ENCODE measurements at places on chromosomes 12 and 14. TPM values are rescaled to one million over a fixed set of nuclear protein-coding genes. Genes with fewer than 3 reads are reported as not detected.
A peak's percentile ranks its signal among the peaks of the same experiment; 100 is the strongest.

TRPV4 gene
- 0.14 TPM for total RNA-seq

PMCH gene
- total RNA-seq: not detected

KRT2 gene
- total RNA-seq: not detected

SYCP3 gene
- 0.36 TPM for total RNA-seq

SP1 gene
- total RNA-seq: 53.2 TPM

LBHD2 gene
- not detected for total RNA-seq

MYL2 gene
- total RNA-seq: not detected

ABHD12B gene
- total RNA-seq: not detected

SVOP gene
- total RNA-seq: 0.83 TPM

- H3K4me3 ChIP-seq: no peak overlapping the region
- peaks cover 27% of the 10 kb centered on the region for H3K27me3 ChIP-seq
- no peak overlapping the region for H3K27ac ChIP-seq
- no peaks in the 10 kb centered on the region for H3K36me3 ChIP-seq
- no peak for DNase-seq
- no peaks in the 10 kb centered on the region for H3K4me1 ChIP-seq
These were observed 83.9 kb downstream of the CMKLR1 start for GRCh38 chr12:108255252-108255602.

GRCh38 chr14:65453807-65454480 is 41.4 kb downstream of the FUT8 start:
- no peak overlapping the region for H3K4me3 ChIP-seq
- no peaks in the 10 kb centered on the region for H3K36me3 ChIP-seq
- no peaks in the 10 kb centered on the region for H3K4me1 ChIP-seq
- no peak overlapping the region for H3K27ac ChIP-seq
- H3K27me3 ChIP-seq: no peaks in the 10 kb centered on the region

DNA sequence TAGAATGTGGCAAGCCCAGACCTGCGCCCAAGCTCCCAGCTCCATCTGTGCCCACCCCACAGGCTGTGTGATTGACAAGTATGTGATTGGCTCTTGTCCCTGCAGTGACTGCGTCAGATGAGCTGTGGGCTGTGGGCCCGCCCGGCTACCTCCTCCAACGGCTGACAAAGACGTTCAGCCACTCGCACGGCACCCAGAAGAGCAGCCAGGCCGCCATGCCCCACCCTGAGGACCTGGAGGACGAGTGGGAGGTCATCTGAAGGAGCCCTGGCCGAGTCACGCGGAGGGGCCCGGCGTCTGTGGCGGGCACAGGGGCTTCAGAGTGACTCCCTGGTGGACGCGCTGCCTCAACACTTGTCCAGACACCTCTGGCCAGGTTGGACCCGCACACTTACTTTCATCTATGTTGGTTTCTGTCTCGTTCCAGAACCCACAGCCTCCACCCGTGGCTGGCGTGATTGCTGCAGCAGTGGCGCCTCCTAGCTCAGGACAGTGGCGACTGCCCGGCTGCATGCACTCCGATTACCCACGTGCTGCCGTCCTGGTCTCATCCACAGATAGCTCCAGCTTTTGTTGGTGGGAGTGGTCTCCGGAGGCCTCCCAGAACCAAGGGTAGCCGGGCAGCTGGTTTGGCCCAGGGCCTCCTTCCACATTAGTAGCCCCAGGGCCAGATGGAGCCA is 11.4 kb downstream of the ANKRD9 start:
- H3K36me3 ChIP-seq: no peaks in the 10 kb centered on the region
- no peak overlapping the region for H3K27ac ChIP-seq
- DNase-seq: no peak

- no peak for DNase-seq
- no peaks in the 10 kb centered on the region for H3K36me3 ChIP-seq
- H3K27ac ChIP-seq: no peak overlapping the region
- no peaks in the 10 kb centered on the region for H3K27me3 ChIP-seq
- no peaks in the 10 kb centered on the region for H3K4me1 ChIP-seq
These were observed 265.8 kb upstream of the FLRT2 start for GRCh38 chr14:85263916-85264675.

- no peaks in the 10 kb centered on the region for H3K27me3 ChIP-seq
- H3K36me3 ChIP-seq: peaks cover 23% of the 10 kb centered on the region
- DNase-seq: peak; percentile 98
These were observed 86.8 kb downstream of the RFLNA start for GRCh38 chr12:124381456-124382296.

GRCh38 chr12:68806488-68807237 is 1.3 kb upstream of the MDM2 start:
- H3K27me3 ChIP-seq: no peaks in the 10 kb centered on the region
- H3K4me3 ChIP-seq: no peak overlapping the region
- peaks cover 21% of the 10 kb centered on the region for H3K36me3 ChIP-seq
- H3K4me1 ChIP-seq: peaks cover 23% of the 10 kb centered on the region
- no peak for DNase-seq

- H3K4me1 ChIP-seq: no peaks in the 10 kb centered on the region
- H3K36me3 ChIP-seq: no peaks in the 10 kb centered on the region
- no peaks in the 10 kb centered on the region for H3K27me3 ChIP-seq
- H3K4me3 ChIP-seq: no peak overlapping the region
- H3K27ac ChIP-seq: no peak overlapping the region
- no peak for DNase-seq
These were observed 978.1 kb downstream of the GALC start for GRCh38 chr14:87014856-87015255.

GRCh38 chr14:60652674-60653651 is 3.7 kb upstream of the SIX1 start:
- no peaks in the 10 kb centered on the region for H3K36me3 ChIP-seq
- peaks cover 64% of the 10 kb centered on the region for H3K4me1 ChIP-seq
- no peak for DNase-seq

GRCh38 chr12:124607681-124608425 is 40.4 kb upstream of the NCOR2 start:
- DNase-seq: no peak
- H3K27me3 ChIP-seq: no peaks in the 10 kb centered on the region
- H3K27ac ChIP-seq: peak overlapping the region; percentile 66
- H3K4me1 ChIP-seq: peaks cover 44% of the 10 kb centered on the region

DNA sequence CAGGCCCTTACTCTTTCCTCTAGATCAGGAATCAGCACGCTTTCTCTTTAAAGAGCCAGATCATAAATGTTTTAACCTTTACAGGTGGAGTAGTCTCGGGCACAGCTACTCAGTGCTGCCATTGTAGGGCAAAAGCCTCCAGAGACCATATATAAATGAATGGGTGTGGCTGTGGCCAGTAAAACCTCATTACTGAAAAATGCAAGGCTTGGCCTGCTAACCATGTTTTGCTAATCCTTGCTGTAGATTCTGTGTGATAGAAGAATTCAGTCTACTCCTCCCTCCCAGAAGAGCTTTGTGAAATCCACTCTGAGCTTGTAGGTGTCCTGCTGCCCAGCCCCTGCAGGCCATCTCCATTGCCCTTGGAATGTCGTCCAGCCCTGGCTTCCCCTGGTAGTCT is 58.1 kb downstream of the HSP90AA1 start:
- DNase-seq: no peak
- peak overlapping the region; percentile 53 for H3K27ac ChIP-seq
- no peak overlapping the region for H3K4me3 ChIP-seq
- peaks cover 5% of the 10 kb centered on the region for H3K4me1 ChIP-seq

DNA sequence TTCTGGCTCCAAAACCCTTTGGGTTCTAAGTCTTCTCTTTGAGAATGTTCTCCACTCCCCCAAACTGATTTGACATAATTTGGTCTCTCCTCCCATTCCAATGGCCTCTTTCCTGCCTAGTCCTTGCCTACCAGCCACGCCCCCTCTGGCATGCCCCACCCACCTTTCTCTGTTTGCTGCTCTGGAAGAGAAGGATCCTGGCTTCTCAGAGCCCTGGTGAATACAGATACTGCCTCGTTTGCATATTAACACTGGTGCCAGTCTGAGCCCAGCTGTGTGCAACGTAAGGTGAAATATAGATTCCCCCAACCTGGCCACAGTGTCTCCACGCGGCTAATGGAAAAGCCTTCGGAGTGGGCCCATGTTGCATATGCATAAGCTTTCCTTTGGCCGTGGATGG is 79.7 kb downstream of the PAPOLA start:
- no peaks in the 10 kb centered on the region for H3K36me3 ChIP-seq
- H3K4me3 ChIP-seq: no peak overlapping the region
- DNase-seq: no peak
- no peak overlapping the region for H3K27ac ChIP-seq
- H3K4me1 ChIP-seq: no peaks in the 10 kb centered on the region

DNA sequence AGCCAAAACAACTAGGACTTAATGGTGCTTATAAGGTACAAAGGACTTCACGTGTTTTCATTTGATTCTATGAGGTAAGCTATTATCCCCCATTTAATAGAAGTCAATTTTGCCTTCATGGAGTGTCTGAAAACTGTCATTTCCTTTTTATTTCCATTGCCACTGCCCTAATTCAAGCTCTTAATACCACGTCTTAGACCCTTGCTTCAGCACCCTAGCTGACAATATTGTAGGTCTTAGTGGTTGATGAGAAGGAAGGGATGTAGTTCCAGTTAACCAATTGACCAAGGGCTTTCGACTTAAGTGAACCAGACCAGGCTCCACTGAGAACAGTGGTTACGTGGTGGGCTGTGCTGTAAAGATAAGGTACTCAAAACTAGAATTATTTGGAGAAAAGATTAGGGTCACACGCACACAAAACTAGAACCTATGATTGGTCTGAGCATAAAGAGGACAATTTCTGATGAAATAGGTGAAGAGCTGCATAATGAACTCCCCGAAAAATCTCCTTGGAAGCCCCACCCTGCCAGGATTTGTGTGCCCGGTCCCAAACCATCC is 9.6 kb upstream of the ASIC1 start:
- H3K27ac ChIP-seq: no peak overlapping the region
- H3K27me3 ChIP-seq: no peaks in the 10 kb centered on the region
- H3K36me3 ChIP-seq: no peaks in the 10 kb centered on the region
- H3K4me3 ChIP-seq: no peak overlapping the region
- H3K4me1 ChIP-seq: no peaks in the 10 kb centered on the region

- H3K27ac ChIP-seq: peak overlapping the region; percentile 68
- H3K4me1 ChIP-seq: peaks cover 30% of the 10 kb centered on the region
- no peaks in the 10 kb centered on the region for H3K36me3 ChIP-seq
- H3K4me3 ChIP-seq: no peak overlapping the region
- DNase-seq: no peak
These were observed 100.5 kb upstream of the SLC38A2 start for GRCh38 chr12:46472893-46473633.

GRCh38 chr14:101876555-101876938 is 87.8 kb upstream of the DYNC1H1 start:
- H3K4me1 ChIP-seq: peaks cover 56% of the 10 kb centered on the region
- no peak overlapping the region for H3K4me3 ChIP-seq
- no peaks in the 10 kb centered on the region for H3K27me3 ChIP-seq
- peak; percentile 95 for DNase-seq
- H3K27ac ChIP-seq: peak overlapping the region; percentile 15

GRCh38 chr12:8849876-8850275 is 27.5 kb downstream of the A2ML1 start:
- no peaks in the 10 kb centered on the region for H3K27me3 ChIP-seq
- DNase-seq: no peak
- H3K4me3 ChIP-seq: no peak overlapping the region
- H3K4me1 ChIP-seq: no peaks in the 10 kb centered on the region
- H3K27ac ChIP-seq: no peak overlapping the region
- H3K36me3 ChIP-seq: no peaks in the 10 kb centered on the region

DNA sequence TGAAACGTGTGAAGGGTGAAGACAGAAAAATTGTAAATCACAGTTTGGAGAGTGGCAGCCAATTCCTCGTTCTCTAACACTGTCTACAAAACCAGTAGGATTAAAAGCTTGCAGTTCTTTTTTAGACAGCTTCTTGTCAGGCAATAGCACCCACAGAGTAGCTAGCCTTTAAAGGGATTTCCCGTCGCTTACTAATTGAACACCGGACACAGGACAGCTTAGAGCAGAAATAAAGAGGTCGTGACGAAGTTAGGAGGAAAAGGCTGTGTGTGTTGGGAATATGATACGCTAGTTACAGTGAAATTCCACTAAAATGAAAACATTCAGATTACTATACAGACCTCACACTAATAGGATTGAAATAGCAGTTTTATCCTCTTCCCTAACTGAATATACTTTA is 149.1 kb upstream of the FLRT2 start:
- no peak for DNase-seq
- H3K27ac ChIP-seq: no peak overlapping the region
- H3K4me1 ChIP-seq: no peaks in the 10 kb centered on the region
- no peak overlapping the region for H3K4me3 ChIP-seq

DNA sequence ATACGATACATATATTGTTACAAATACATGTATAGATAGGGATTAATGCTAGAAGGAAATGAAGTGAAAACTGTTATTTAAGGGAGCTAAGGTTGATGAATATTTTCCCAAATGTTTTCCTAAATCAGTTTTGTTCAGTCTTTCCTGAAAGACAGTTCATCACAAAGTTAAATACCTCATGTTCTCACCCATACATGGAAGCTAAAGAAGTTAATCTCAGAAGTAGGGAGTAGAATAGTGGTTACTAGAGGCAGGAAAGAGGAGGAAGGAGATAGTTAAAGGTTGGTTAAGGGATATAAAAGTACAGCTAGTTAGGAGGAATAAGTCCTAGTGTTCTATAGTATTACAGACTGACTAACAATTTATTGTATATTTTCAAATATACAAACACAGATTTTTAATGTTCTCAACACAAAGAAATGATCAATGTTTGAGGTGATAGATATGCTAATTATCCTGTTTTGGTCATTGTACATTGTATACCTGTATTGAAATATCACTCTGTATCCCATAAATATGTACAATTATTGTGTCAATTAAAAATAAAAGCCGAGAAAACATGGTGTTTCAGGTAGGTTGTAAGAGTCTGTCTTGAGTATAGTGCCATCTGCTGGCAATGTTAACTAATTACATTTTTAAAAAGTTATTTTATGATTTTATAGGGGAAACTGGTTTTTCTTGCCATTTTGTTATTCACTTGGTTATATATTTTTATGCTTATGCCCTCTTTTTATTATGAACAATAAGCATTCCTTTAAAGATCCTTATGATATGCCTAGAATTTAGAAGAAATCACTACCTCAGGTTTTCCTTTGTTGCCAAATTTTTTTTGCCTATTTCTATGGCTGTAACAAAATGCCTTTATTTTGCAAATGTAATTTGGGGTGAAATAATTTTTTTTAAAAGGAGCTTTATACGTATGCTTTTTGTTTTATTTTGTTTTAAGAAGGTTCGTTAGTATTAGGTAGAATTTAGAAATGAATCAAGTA is 26.9 kb downstream of the ZDHHC17 start:
- H3K36me3 ChIP-seq: no peaks in the 10 kb centered on the region
- peak overlapping the region; percentile 22 for H3K27ac ChIP-seq
- H3K4me3 ChIP-seq: no peak overlapping the region
- peaks cover 41% of the 10 kb centered on the region for H3K4me1 ChIP-seq
- no peaks in the 10 kb centered on the region for H3K27me3 ChIP-seq

DNA sequence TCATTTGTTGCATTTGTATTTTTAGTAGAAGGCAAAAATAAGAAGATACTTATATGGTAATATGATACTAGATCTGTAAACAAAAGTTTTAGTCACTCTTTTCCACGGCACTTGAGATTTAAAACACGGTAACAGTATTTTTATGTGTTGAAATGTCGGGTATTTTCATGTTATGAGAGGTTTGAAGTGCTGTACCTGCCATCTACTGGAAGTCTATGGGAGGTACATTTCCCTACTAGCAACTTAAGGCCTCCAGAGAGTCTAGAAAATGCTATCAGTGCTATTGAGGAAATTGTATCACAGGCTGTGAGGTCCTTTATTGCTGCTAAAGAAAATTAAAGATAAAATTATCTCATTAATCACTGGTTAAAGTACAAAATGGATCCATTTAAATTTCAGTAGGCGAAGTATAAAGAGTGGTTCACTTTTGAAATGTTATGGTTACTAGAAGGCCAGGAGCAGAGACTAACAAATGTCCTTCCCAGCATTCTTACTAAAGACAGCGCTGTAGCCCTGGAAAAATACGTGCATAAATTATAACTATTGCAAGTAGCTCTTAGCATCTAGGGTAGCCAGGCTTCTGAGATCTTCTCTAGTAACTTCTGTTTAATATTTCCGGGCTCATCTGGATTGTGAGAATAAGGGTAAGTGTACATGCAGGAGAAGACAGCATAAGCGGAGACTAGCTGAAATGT is 77.6 kb upstream of the PRKD1 start:
- no peaks in the 10 kb centered on the region for H3K27me3 ChIP-seq
- H3K4me3 ChIP-seq: no peak overlapping the region
- no peak overlapping the region for H3K27ac ChIP-seq
- H3K4me1 ChIP-seq: no peaks in the 10 kb centered on the region
